ENCODE measurements at places on chromosomes 11 and 22.

DNA sequence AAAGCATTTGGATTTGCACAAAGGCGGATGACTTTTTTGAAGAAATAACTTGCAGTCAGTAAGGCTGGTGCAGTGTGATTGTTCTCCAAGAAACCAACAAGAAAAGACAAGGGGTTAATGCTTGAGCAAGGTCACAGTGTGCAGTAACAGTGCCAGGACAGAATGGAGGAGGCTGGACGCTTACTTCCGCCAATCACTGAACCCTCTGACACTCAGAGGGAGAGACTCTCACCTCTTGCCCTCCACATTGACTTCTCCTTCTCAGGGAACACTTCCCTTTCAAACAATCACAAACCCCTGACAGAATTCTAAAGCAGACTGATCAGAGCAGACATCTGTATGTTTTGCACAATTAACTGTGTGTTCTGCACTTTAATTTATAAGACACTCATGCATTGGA lies 228.4 kb downstream of the BLID start:
- DNase-seq = no peak

DNA sequence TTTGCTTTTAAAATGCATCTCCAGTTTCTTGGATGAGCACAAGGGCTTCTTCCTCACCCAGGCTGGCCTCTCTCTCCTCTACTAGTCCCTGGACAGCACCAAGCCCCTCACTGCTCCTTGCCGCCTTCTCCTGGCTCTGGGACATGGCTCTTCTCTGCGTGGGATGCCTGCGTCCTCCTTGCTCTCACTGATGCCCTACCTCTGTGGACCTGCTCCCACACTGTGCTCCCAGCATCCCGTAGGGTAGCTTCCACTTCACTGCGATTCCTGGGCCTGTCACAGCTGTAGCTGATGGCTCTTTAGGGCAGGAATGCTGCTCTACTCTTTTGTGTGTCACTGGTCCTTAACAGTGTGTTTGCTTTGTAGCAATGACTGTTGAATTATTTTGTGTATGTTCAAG lies 136.3 kb downstream of the SNX19 start:
- no peak for DNase-seq

DNA sequence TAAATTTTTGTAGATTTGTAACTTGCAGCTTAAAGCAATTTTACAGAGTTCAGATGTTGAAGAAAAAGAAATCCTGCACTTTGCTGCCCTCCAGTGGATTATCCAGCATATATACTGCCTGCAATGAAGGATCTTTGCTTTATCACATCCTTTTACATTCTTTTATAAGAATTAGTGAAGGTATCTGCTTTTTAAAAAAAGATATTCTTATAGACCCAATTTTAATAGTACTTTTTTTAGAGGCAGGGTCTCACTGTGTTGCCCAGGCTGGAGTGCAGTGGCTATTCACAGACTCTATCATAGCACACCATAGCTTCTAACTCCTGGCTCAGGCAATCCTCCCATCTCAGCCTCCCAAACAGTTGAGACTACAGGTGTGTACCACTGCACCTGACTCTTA lies 60.7 kb downstream of the TTC17 start:
- DNase-seq = peak; percentile 55

DNA sequence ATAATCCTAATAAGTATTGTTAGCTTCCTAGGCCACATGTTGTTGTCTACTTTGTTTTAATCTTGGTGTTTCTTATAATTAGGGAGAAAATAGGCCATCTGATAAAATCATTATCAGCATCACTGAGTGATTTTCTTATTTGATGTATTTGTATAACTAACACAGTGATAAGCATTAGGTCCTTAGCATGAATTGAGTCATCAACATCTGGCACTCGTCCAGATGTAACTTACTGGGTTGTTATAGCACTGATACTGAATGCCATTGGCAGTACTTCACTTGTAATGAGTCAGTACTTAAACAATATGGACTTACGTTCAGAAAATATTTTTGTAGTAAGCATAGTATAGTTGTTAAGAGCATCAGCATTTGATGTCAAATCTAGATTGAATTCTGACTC lies 16.2 kb downstream of the API5 start:
- DNase-seq = no peak

DNA sequence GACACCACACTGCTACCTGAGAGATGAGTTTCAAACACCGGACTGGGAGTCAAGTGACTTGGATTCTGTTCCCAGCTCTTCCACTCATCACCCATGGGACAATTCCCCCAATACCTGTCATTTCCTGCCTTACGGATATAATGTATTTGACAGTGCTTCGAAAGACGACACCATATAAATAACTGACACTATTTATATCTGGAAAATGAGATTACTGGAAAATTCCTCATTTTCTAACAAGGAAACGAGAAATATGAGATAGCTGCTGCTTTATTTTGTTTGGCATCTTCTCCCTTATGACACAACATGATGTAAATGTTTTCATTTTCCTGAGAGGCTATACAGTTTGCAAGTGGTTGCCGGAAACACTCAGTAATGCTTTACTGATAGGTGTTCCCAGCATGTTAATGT lies 8.6 kb downstream of the HSCB start:
- DNase-seq = no peak

DNA sequence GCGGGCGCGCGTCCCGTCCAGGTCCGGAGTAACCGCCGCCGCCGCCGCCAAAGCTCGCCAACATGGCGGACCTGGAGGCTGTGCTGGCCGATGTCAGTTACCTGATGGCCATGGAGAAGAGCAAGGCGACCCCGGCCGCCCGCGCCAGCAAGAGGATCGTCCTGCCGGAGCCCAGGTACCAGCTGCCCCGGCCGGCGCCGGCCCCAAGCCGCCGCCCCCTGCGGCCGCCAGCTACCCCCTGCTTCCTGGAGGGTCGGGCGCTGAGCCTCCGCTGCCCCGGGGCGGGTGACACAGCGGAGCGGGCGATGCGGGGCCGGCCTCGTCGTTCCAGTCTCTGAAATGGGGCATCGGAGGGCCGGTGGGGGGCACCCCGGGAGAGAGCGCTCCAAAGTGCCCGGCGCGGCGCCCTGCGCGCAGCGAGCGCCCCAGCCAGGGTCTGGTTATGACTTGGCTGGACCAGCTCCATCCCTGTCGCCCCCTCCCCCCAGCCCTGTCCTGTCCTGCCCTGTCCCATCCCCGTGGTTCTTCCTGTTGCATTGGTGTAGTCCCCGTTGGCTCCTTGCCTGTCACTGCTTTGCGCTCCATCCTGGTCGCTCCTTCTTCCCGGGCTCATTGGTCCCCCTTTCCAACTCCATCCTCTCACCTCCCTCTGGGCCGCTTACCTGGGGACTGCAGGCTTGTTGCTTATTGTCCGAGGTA lies 653 bp downstream of the GRK3 start:
- peak; percentile 35 for DNase-seq

DNA sequence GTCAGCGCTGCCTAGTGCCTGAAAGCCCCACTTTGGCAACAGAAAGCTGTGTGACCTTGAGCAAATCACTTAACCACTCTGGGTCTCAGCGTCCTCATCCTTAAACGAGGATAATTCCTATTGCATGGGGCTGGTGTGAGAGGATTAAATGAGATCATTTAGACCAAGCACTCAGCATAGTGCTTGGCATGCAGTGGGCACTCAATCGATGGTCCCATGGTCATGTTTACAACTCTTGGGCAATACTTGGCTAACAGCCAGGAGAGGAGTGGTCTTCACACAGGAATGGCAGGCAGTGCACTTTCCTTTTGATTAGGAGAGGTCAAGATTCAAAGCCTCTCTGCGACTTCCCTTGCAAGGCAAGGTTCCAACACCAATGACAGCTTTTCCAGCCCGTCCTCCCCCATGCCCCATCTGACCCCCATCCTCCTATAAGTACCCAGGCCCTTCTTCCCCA lies 14.1 kb downstream of the TNKS1BP1 start:
- DNase-seq = no peak

- DNase-seq = peak; percentile 49
Observed at GRCh38 chr11:46247659-46248058, 29.8 kb upstream of the CREB3L1 start.

GRCh38 chr22:22595001-22595835 lies 36.2 kb upstream of the PRAME start:
- no peak for DNase-seq

- DNase-seq = peak; percentile 88
Observed at GRCh38 chr11:64284962-64285884, at the start of gene GPR137. TSS of gene GPR137 (plus strand) at chr11:64285848. CDS start at chr11:64286525, 677 bp downstream.

Data from KBM-7 (cell line).